ENCODE measurements at places on chromosomes 6 and 20.

DNA sequence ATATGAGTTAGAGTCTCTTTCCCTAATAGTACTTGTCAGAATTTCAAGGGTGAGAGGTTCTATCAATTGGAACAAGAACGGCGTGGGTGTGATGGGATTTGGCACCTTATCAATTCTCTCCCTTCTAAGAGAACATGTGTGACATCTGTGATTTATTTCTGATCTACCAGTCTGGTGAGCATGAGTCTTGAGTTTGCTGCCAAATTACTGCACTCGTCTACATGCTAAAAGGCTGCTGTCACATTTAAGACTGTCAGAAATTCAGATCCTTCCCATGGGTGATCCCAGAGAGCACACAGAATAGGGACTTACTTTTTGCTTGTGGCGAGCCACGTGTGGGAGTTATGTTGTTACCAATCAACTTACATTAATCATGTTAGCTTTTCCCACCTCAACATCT, 370.2 kb upstream of the SASH1 start:
- no peak for DNase-seq

GRCh38 chr6:151901009-151901411, 93.5 kb downstream of the ESR1 start:
- no peak for DNase-seq

GRCh38 chr20:57310821-57311514, 18.6 kb upstream of the SPO11 start:
- no peak for DNase-seq

DNA sequence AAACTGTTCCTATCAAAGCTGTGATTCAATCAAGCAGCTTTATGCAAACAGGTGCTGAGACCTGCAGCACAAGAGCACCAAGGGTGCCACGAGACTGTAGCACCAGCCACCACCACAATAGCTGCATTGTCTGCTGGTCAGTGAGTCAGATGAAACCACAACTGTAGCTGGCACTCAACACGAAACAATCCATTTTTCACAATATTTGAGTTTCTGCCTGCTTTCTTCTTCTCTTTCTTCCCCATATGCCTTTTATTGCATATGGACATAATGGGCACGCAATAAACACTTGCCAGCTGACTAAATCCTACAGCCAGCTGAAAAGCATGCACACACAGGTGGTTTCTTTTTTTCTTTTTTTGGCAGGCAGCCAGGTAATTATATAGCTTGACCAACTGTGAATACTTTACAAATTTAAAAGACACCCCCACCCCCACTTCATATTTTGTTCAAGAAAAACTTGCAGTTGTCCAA, 16.6 kb downstream of the SLC2A12 start:
- DNase-seq: peak; percentile 21

DNA sequence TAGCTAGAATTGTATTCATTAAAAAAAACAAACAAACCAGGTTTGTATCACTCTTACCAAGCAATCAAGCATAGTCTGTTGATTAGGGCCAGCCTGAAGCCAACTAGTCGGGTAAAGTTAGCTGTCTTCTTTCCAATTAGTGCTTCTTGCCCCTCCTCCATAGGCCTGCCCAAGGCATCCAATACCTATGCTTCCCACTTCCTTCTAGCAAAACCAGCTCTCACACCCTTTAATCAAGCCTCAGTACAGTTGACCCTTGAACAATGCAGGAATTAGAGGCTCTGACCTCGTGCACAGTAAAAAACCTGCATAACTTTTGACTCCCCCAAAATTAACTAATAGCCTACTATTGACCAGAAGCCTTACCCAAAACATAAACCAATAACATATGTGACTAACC, 119.1 kb upstream of the DTNBP1 start:
- no peak for DNase-seq

GRCh38 chr6:82025271-82025670, 222.3 kb downstream of the IBTK start:
- no peak for DNase-seq

DNA sequence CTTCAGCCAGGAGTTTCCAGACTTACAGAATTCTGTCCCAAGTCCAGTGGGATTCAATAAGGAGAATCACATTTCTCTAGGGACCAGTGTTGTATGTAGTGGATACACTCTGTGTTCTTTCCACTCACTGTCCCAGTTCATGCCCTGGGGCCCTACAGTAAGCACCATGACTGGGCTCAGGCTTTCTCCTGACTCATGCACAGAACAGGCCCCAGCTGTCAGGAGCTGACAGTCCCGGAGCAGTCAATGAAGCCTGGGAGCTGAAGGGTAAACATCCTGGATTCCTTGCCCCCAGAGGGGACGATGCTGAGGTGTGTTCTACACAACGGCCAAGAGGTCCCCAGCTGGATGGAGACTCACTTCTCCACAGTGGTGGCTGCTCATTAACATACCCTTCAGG, 40.2 kb upstream of the LRFN2 start:
- no peak for DNase-seq

DNA sequence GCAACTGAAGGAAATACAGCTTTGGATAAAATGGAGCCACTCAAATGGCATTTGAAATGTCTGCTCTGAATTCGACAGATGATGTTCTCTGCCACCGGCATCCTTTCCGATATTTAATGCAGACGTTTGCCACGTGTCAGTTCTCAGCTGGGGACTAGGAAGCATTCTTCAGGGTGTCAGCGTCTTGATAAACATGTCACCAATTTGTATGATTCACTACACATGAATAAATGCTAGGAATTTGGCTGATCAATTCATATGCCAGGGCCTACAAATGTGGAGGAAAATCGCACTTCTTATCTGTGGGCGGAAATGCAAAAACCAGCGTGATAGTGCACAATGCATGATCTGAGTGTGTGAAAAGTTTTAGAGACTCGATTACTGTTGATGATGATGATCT, 169.5 kb downstream of the SLC24A3 start:
- DNase-seq: no peak

DNA sequence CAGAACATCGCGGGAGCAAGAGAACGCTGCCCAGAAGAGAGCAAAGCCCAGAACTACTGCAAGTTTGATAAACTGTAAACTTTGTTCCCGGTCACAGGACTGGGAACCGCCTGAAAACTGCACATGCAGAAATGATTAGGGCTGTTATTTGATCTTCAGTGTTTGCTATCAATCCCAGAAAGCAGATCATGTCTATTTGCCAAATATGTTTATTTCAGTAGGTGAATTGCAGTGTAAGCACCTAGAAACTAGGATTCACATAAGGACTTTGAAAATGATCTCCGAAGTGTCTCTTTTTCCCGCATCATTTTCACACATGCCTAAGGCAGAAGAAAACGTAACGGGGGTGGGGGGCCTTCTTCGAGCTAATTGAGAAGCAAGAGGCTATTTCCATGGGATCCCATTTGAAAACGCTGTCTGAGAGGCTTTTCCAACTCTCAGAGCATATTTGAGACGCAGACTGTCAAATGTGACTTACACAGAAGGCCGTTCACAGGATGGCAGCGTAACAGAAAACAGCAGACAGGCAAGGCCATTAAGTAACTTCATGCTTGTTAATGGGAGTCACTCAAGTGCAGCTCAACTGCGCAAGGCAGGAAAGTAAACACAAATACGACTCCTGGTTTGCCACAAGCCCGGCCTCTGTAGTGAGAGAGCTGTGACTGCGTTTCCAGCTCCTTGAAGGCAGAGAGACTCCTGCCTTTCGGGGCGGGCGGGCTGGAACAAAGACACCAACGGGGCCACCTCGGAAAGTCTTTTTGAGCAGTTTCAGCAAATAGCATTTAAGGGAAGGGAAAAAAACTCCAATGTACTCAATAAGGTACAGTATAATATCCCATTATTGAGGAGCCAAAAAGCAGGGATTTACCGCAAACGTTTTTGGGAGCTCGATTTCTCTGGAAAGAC, 144.7 kb upstream of the ZNF217 start:
- no peak for DNase-seq

DNA sequence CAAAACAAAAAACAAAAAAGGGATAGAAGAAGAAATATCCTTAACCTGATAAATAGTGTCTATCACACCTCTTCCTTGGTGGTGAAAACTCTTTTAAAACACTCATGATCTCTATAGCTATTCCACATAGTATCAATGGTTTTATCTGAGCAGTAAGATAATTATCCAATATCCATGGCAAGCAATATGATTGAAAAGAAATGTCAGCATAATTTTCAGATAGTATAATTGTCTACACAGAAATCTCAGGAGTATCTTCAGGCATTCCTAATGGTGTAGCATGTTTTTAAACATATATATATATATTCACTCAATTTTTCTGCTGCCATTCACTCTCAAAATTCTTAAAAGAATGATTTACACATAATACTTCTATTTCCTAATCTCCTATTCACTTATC, 938.0 kb upstream of the SLC35B3 start:
- DNase-seq: no peak

GRCh38 chr6:68994521-68994920, 359.4 kb downstream of the ADGRB3 start:
- no peak for DNase-seq

DNA sequence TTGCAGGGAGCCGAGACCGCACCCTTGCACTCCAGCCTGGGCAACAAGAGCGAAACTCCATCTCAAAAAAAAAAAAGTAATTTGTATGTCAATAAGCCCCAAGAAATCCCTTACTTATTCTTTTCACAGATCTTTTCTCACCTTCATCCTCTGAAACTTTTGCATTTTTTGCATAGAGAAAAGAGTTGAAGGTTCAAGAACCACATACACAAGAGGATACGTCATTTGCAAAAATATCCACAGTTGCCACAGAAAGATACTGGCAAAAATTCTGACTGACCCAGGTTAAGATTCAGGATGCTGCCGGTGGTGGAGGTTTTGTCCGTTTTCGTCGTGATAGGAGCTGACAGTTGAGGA, 94.5 kb downstream of the ZMYND8 start:
- no peak for DNase-seq

GRCh38 chr6:17031961-17032360, 69.9 kb upstream of the STMND1 start:
- no peak for DNase-seq

DNA sequence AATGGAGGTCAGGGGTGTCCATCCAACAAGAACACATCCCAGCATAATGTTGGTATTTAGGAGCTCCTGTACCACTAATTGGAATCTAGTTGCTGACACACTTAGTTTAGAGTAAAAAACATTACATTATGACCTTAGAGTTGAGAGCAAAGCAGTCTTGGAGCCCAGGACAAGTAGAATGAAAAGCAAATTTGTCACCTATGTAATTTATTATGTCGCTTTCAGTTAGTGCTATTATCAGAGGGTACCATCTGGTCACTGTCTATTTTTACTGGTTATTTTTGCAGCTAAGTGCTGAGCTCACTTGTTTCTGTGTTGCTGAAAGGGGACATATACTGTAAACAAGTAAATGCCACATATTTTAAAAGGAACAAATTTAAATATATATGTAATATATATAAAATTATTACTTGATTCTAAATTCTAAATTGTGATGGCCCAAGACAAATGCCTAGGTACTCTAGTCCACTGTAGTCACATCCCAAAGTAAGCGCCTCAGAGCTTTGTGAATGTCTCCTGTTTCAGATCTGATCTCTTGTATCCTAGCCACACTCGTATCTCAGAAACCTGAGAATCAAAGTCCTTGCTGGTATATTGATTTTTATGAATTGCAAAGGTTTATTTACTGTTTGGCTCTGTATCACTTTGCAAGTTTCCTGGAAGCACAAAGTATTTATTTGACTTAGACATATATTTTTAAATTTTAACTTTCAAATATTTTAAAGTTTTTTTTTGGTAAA, 148.6 kb upstream of the MAN1A1 start:
- DNase-seq: no peak

DNA sequence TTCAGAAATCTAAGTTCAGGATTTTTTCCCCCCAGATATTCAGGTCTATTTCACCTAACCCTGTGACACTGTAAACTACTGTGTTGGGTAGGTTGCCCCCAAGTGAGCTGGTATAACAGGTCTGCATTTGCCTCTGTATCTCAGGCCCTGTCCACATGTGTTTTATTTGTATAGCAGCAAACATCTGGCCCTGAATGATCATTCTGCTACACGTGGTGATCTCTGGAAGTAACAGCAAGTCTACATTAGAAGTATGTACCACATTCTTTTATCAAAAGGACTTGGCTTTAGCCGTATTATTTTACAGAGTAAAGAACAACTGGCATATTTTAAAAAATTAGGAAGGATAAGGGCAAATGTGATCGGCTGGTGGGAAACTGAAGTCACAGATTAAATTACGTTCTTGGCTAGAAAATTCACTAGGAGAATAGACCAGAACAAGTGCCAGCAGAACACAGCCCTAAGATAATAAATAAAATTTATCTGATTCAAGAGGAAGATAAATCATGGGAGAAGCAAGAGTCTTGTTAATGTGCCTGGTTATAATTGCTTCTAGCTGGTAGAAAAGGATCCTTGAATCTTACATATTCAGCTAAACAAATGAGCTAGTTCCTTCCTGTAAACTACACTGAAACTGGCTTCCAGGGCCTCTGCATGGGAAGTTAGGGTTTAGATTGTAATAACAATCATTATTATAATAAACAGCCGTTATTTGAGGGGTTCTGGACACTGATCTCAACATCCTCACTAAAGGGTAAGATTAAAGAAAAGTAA, 192.1 kb downstream of the SAMD5 start:
- no peak for DNase-seq

DNA sequence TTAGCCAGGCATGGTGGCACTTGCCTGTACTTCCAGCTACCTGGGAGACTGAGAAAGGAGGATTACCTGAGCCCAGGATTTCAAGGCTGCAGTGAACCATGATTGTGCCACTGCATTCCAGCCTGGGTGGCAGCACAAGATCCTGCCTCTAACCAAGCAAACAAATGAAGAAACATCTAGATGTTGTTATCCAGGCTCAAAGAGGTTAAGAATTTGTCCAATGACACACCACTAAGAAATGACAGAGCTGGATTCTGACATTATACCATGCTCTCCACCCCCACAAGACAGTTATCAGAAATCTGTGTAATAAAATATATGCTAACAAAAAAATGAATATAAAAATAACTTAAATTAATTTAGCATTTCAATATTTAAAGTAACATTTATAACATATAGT, 925.5 kb upstream of the SLC35B3 start:
- DNase-seq: no peak

DNA sequence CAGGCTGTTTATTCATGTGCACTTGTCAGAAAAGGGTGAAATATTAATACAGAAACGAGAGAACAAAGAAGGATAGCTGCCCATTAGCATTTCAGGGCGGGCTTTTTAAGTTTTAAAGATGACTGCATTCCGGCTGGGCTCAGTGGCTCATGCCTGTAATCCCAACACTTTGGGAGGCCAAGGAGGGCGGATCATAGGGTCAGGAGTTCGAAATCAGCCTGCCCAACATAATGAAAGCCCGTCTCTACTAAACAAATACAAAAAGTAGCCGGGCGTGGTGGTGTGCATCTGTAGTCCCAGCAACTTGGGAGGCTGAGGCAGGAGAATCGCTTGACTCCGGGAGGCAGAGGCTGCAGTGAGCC, 130.5 kb downstream of the HFE start:
- DNase-seq: peak; percentile 41

- DNase-seq: peak; percentile 39
Measured at GRCh38 chr6:11727998-11728961, 50.3 kb downstream of the ADTRP start.

GRCh38 chr6:143055891-143056290, 4.8 kb upstream of the AIG1 start:
- no peak for DNase-seq

DNA sequence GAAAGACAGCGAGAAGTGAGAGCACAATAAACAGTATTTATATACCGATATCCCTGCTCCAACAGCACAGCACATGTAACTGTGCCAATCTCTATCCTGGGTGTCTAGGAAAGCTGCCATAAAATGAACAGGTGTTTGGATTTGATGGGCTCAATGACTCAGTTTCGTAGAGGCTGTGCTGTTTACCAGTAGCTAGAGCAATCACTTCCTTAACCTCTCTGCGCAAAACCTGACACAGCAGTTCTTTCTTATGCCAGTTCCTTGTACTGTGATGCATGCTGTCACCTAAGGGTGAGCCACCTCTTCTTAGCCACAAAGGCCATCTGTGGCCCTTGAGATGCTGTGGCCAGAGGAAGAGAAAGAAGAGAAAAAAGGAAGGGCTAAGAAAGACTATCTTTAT, 59.3 kb downstream of the SHPRH start:
- DNase-seq: no peak

Measured in activated CD4-positive, alpha-beta T cell treated with anti-CD3 and anti-CD28 coated beads for 48 hours (primary cell).